ENCODE measurements at places on chromosomes 1 and 21. TPM values are rescaled to one million over a fixed set of nuclear protein-coding genes. Genes with fewer than 3 reads are reported as not detected.

GRCh38 chr1:10155087-10155712 is 55.2 kb upstream of the KIF1B start:
- H3K27me3 ChIP-seq = no peaks in the 10 kb centered on the region
- H3K36me3 ChIP-seq = peaks cover 65% of the 10 kb centered on the region

Gene RUNX3
- polyA plus RNA-seq = 1.5 TPM

Gene PPIAL4G
- polyA plus RNA-seq = 0.03 TPM

Gene RPF1
- 34.7 TPM for polyA plus RNA-seq
